ENCODE measurements at places on chromosomes 5 and 9.

GRCh38 chr9:126618190-126618584 lies 4.5 kb downstream of the LMX1B start:
- DNase-seq = no peak

DNA sequence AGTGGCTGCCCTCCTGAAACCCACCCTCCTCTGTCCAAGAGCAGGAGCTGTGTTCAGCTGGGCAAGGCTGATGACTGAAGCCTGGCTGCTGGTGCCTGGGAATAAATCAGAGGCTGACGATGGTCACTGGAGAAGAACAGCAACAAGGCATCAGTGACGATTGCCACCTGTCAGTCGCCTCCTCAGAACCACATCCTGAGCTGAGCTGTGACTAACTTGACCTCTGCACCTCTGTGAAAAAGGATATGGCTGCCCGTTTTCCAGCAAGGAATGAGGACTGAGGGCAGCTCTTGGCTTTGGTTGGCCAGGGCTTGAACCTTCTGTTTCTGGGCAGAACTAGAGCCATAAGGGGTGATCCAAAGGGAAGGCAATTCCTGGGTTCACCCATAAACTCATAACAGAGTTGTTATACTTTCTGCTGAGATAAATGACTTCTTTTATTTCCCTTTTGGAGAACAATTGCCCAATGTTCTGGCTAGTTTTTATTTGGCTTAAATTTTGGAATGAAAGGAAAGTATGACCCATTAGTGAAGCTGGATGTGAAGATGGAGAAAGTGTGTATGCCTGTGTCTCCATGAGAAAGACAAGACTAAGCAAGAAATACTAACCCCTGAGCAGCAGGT lies 40.1 kb downstream of the TRIP13 start:
- no peak for DNase-seq

DNA sequence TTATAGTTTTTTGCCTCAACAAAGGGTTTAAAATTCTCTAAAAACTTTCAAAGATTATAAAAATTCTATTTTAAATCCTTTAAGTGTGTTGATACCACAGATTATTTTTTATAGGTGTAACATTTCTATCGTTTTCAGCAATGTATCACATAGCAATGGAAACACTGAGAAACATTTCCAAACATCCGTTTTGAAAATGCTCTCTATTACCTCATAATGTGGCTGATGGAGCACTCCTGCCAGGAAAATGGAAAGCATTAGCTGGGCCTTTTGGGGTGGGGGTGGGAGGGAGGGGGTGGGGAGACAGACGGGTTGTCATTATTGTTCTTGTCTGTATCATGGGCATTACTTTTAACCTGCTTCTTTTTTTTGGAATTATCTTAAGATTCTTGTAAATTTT lies 516.5 kb downstream of the ACTL7B start:
- no peak for DNase-seq

DNA sequence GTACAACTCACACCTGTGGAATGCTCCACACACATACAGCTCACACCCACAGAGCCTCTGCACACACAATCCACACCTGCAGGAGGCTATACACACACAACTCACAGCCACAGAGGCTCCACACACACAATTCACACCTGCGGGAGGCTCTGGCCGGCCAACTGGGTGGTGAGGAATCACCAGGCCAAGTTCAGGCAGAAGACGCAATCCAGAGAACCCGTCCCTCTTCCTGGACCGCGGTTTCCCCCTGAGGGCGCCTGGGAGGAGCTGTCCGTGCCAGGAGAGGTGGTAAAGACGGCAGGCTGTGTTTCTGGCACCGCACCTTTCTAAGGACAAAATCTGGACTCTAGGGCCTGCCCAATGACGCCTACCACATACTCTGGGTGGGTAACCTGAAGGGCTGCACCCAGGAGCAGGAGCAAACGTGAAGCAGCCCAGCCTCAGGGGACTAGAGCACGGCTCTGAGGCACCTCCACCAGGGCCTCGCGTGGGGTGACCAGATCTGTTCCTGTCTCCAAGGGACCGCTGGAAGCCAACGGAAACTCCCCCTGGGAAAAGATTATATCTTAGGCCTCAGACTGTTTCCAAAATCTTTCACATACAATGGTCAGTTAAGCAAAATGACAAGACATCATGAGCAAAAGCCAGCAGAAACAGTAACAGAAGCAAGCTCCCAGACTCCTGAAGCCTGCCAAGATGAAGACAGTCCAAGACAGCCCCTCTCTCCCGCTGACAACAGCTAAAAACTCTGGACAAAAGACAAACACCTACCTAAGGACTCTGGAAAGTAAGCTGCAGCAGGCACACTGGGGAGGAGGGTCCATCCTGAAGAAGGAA lies 16.9 kb downstream of the CAMSAP1 start:
- DNase-seq = no peak

DNA sequence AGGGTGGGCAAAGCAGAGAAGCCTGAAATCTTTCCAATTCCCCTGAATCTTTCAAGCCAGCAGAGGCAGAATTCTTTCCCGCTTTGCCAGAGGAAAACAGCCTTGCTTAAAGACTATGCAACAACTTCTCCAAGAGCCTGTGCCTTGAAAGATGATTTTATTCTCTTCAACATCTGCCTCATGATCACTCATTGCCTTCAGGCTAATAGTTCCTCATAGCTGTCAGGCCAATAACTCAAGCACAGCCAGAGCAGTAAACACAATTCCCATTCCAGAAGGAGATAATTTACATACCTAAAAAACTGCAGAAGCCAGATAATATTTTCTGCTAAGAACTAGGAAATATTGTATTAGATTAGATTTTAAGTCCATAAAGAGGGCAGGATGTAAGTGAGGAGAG lies 92.3 kb upstream of the PUM3 start:
- DNase-seq = no peak

- DNase-seq = no peak
Observed at GRCh38 chr5:82164977-82165713, 113.0 kb downstream of the RPS23 start.

- no peak for DNase-seq
Observed at GRCh38 chr5:119031905-119032304, 39.0 kb upstream of the DMXL1 start.

DNA sequence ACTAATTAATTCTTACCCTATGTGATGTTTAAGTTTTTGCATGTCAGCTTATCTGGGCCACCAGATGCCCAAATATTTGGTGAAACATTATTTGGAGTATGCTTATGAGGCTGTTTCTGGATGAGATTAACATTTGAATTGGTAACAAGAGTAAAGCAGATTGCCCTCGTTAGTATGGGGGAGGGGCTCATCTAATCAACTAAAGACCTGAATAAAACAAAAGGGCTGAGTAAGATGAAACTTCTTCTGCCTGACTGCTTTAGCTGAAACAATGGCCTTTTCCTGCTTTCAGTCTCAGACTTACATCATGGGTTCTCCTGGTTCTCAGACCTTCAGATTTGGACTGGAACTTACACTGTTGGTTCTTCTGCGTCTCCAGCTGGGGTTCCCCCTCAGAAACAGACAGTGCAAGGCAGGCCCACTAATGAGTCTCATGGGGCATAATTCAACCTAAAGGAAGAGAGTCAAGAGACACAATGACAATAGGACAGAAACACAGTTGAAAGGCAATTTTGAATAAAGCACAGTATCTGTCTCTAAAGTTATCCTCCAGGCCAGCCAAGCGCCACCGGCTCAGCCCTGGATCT lies 288.4 kb downstream of the CAAP1 start:
- DNase-seq = no peak

DNA sequence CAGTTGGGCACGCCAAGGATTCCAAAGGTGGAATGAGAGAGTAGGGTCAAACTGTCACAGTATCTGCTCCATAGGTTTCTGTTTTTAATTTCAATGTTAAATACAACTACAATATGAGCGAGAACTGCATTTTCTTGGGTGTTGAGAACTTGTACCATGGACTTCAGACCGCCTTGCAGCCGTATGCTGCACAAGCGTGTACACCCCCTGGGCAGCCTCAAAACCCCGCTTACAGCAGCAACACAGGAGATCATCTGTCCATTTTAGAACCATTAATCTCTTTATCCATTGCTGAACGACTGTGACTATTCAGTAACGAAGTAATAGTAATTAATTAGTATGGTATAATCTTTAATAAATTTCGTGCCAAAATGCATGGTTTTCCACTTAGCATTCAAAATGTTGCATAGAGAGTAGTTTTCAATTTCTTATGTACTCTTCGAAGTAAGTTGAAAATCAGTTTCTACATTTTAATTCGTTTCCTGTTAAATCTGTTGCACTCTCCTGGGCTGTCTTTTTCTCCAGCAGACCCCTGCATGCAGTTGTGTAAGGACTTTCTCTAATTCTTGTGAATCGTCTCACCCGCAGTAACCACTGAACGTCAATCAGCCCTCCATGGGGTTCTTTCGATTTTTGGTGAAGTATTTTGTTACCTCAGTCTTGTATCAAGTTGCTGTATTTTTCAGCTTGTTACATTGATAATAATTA lies 42.0 kb upstream of the GARNL3 start:
- DNase-seq = no peak

GRCh38 chr9:87682085-87682484 lies 43.8 kb upstream of the CTSL start:
- DNase-seq = no peak

GRCh38 chr5:175706499-175706898 lies 48.6 kb downstream of the HRH2 start:
- no peak for DNase-seq

DNA sequence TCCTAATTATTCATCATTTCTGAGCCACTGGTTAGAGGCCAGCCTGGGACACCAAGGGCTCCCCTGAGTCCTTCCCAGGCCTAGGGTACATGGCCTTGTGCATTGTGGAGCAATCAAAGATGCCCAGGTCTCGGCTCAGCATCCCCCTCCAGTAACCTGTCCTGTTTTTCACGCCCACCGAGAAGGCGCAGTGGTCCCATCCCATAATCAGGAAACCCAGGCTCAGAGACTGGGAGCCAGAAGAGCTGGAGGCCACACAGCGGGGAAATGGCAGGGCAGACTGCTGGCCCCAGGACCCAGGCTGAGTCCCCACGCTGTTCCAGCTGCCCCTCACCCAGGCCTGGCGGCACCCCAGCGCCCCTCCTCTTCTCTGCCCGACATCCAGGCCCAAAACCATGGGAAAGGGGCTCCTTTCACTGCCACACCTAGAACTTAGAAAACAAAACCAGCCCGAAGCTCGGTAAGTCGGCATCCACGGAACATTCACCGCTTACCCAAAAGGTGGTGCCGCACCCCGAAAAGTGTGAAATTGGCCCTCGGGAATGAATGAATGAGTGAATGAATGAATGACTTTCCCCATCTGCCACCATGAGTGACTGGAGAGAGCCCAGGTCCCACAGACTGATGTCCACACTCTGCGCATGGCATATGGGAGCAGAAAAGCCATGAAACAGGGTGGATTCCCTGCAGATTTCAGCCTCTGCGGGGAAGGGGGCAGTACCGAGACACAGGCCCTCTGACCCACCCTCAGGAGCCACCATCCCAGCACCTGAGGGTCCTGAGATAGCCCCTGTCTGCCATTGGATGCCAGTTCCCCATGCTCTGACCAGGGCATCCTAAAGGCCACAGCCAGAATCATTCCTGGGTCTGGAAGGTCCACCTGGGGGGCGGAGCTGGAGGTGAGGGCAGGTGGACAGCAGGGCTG lies 132.5 kb downstream of the OLFM1 start:
- no peak for DNase-seq

- DNase-seq = no peak
Observed at GRCh38 chr5:153831973-153832372, 206.7 kb downstream of the FAM114A2 start.

DNA sequence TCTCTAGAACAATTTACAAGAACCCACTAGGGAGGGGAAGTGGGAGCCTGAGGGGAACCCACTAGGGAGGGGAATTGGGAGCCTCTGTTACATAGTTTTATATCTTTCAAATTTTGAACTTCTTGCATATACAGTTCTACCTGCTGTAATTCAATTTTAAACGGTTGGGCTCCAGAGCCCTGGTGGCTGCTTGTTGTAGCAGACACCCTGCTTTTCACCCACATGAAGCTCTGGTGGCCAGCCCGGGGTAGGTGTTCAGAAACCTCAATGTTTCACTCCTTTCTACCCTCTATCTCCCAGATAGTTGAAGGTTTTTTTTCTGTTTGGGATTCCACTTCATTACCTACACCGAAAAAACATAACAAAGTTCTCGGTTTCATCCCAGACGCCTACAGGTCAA lies 124.4 kb downstream of the TMEM174 start:
- no peak for DNase-seq

- no peak for DNase-seq
Observed at GRCh38 chr5:68264024-68264956, 48.7 kb downstream of the PIK3R1 start.

- no peak for DNase-seq
Observed at GRCh38 chr5:107129051-107129450, 541.7 kb downstream of the EFNA5 start.

DNA sequence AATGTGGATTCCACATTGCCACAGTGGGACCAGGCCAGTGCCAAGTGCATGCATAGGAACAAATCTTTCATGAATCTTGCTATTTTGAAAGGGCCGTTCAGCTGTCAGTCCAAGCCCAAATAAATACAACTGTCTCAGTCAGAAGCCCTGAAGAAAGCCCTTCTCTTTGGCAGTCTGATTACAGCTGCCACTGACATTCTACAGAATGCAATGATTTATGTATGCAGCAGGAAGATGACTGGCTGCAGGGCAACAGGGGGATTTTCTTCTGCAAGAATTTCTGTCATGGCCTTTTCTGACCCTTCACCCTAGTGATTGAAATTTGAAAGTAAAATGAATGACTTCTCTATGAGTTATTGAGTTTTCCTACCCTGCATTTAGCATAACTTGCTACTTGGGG lies 86.7 kb upstream of the FER start:
- no peak for DNase-seq

DNA sequence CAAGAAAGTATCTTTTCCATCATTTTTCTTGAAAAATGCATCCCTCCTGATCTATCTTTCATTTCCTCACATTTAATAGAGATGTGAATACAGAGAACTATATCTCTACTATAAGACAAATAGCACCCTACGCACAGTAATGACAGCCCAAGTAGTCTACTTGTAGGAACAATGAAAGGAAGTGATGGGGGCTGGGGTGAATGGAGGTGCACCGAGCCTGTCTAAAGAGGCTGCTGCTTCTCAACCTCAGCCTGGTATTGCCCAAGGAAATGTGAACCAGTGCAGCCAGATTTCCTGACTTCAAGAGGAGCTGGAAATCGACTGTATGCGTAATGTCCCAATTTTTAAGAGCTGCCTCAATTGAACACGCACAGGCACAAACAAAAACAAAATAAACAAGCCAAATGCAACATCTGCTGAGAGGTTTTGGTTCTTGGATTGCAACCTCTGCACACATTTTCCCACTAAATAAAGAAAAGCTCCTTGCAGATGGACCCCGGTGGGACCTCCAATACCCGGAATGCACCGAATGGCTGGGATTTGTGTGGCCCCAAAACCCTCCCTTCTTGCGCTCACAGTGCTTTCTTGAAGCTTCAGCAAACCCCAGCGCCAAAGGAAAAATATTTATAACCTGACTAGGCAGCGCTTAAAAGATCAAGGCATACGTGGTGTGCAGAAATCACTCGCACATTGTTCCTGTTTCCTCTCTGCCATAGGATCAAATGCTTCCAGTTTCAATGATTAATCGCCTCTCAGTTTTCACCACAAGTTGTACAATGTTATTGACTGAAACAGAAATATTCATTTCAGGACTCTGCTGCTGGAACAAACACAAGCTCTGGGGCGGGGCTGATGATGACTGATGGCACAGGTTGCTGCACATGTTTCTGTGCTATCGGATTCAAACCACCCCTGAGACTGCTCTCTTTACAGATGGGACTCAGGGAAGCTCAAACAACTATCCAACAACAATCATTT lies 68.3 kb downstream of the KCNIP1 start:
- DNase-seq = no peak
